ENCODE measurements at places on chromosomes 11 and 22. TPM values are rescaled to one million over a fixed set of nuclear protein-coding genes. Genes with fewer than 3 reads are reported as not detected.

NXPE4 gene
- total RNA-seq, result not detected

SERHL2 gene
- total RNA-seq, result 4.8 TPM

SCGB1C1 gene
- total RNA-seq, result not detected

IFTAP gene
- total RNA-seq, result 25.3 TPM

APOL5 gene
- not detected for total RNA-seq

TPP1 gene
- 40.0 TPM for total RNA-seq

NCF4 gene
- total RNA-seq, result 3.5 TPM

NPAS4 gene
- not detected for total RNA-seq

DRICH1 gene
- not detected for total RNA-seq

VSIG10L2 gene
- total RNA-seq, result not detected

SNX32 gene
- total RNA-seq, result 5.5 TPM

C22orf23 gene
- total RNA-seq, result under 0.01 TPM

GGTLC3 gene
- not detected for total RNA-seq

DDI1 gene
- not detected for total RNA-seq

WBP2NL gene
- total RNA-seq, result 1.2 TPM

BIK gene
- total RNA-seq, result 3.5 TPM

PRG3 gene
- total RNA-seq, result not detected

ZNHIT2 gene
- 12.6 TPM for total RNA-seq

NRXN2 gene
- 0.87 TPM for total RNA-seq

IL10RA gene
- total RNA-seq, result not detected

OR52R1 gene
- total RNA-seq, result not detected

NLRP14 gene
- total RNA-seq, result not detected

SCGB1D2 gene
- not detected for total RNA-seq

AQP11 gene
- total RNA-seq, result 1.1 TPM

JAML gene
- total RNA-seq, result not detected

PANX2 gene
- under 0.01 TPM for total RNA-seq

CARD18 gene
- not detected for total RNA-seq

NR1H3 gene
- total RNA-seq, result 13.2 TPM
